Frontal cortex (tissue), 4 donors: ENCODE measurements at places on chromosomes 7 and 10. TPM values are rescaled to one million over a fixed set of nuclear protein-coding genes. Genes with fewer than 3 reads are reported as not detected.

GIMAP6 gene
- total RNA-seq: 6.9 TPM

TAS2R41 gene
- total RNA-seq: not detected

C1QL3 gene
- total RNA-seq: 70.5 TPM

ACTA2 gene
- total RNA-seq: 26.1 TPM

PDE1C gene
- 19.2 TPM for total RNA-seq

LRIT1 gene
- total RNA-seq: not detected

ADRA2A gene
- total RNA-seq: 19.6 TPM

ANKRD61 gene
- total RNA-seq: under 0.01 TPM

ICA1 gene
- 42.4 TPM for total RNA-seq

VGF gene
- 7.7 TPM for total RNA-seq

TSPAN33 gene
- total RNA-seq: 4.1 TPM

FAM25C gene
- total RNA-seq: not detected

GRID2IP gene
- total RNA-seq: 0.41 TPM

FRAT1 gene
- total RNA-seq: 4.9 TPM

HOXA4 gene
- total RNA-seq: not detected

FEZF1 gene
- not detected for total RNA-seq

PITX3 gene
- not detected for total RNA-seq

VWDE gene
- 1.2 TPM for total RNA-seq

MSMB gene
- total RNA-seq: not detected

ITPRID1 gene
- total RNA-seq: 1.2 TPM

NKX2-3 gene
- total RNA-seq: under 0.01 TPM

OR2A42 gene
- total RNA-seq: under 0.01 TPM

NPSR1 gene
- not detected for total RNA-seq

CFAP46 gene
- total RNA-seq: 2.0 TPM

PTPRE gene
- 16.3 TPM for total RNA-seq
